ENCODE measurements at places on chromosomes 16 and 17.

DNA sequence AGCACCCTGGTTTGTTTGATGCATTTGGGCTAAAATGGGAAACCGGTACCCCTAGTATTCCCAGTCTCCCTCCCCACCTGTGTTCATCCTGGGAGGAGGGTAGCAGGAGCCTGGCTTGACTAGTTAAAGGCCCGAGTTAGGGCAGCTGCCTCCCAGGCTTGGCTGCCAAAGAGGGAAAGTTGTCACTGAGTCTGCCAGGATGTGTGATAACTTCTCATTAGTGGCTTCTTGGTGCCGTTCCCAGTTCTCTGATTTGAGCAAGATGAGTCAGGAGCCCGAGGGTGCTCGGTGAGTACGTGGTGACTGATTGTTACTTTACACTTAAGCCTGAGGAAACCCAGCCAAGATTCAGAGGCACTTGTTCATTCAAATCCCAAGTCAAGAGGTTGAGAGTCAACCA lies 2.5 kb downstream of the KRT32 start:
- DNase-seq, result peak; percentile 30

GRCh38 chr17:71966459-71967313 lies 154.1 kb upstream of the SOX9 start:
- no peak for DNase-seq

DNA sequence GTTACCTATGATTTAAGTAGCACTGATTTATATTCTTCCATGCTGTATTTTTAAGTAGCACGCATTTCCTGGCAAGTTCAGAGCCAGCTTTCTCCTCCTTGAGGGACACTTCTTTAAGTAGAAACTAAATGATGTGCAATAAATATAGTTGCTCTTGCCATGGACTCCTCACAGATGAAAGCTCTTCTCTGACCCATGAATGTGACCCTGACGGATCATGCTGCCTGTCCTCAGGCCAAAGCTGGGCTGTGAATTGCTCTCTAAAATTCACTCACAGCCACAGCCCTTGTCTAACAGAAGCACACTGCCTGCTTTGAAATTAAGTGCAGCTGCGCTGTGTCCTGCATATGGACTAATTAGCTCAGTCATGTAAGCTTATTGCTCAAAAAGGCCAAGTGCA lies 438.8 kb downstream of the PMP22 start:
- DNase-seq, result peak; percentile 21

DNA sequence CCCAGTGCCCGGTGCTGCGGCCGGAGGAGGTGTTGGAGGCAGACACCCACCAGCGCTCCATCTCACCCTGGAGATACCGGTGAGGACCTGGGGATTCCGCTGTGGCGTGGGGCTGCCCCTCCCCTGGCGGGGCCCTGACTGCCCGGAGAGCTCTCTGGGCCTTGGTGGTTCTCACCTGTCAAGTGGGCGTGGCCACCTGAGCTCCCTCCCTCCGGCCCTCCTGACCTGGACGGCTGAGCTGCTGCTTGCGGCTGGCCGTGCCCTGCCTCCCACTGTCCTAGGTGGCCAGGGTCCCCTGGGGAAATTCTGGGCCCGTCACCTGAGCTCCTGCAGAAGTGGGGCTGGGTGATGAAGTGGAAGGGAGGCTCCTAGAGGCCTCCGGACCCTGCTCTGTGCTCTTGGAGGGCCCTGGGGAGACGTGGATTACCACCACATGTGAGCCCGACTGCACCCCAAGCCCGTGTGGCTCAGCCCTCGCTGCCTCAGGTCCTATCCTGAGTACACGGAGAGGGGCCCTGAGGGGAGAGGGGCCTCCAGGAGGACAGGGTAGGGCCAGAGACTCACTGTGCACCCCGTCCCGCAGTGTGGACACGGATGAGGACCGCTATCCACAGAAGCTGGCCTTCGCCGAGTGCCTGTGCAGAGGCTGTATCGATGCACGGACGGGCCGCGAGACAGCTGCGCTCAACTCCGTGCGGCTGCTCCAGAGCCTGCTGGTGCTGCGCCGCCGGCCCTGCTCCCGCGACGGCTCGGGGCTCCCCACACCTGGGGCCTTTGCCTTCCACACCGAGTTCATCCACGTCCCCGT lies 1.1 kb downstream of the IL17C start:
- no peak for DNase-seq

- DNase-seq, result no peak
These were observed 1.5 kb upstream of the RPL38 start for GRCh38 chr17:74201948-74202347.

- no peak for DNase-seq
These were observed 262.4 kb upstream of the CDH8 start for GRCh38 chr16:62298600-62298999.
